ENCODE measurements at places on chromosomes 2 and 18.

DNA sequence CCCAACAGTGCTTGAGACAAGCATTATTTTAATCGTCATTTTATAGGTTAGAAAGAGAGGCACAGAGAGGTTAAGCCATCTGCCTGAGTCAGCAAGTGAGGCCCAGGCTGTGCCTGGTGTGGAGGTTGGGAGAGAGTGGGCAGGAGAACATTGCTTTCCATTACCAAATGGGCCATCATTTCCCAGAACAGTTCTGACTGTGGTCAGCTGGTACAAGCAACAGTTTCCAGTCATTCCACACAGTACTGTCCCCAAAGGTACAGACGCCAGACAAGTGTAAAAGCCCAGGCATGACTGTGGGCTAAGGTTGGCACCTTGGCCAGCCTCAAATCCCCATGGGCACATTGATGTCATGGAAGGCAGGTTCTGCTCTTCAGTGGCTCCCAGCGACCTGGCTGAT is 98.2 kb upstream of the LCLAT1 start:
- no peak for DNase-seq

DNA sequence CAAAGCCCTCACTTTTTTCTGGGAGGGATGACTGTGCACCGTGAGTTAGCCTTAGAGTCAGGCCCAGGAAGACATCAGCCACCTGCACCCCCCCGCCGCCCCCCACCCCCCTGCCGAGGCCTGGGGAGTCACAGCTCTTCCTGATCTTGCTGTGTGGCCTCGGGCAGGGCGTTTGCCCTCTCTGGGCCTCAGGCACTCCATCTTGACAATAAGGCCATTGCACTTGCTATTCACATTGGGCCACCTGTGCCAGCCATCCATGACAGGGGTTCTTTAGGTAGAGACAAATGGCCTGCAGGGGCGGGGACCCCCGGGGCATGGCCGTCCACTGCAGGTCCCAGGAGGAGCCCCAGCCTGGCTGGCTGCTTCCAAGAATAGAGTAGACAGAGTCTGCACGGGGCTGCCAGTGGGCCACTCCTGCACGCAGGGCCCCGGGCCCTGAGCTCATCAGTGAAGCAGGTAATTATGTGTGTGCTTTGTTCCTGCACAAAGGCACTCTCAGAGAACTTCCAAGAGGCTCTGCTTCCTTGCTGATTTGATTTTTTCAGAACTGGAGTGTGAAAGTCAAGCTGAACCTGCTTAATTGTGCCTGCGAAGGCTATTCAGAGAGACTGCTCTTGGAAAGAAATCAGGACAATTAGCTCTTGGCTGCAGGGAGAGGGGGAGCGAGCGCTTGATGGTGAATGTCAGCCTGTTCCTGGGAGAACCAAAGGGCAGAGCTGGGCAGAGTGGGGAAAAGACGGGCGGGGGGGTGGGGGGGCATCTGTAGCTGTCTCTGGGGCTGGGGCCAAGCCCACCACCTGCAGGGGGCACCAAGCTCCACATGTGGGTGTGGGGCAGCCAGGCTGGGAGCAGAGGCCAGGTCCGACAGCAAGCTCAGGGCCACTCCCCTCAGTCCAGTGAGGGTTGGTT is 40.3 kb downstream of the RRM2 start:
- no peak for DNase-seq

DNA sequence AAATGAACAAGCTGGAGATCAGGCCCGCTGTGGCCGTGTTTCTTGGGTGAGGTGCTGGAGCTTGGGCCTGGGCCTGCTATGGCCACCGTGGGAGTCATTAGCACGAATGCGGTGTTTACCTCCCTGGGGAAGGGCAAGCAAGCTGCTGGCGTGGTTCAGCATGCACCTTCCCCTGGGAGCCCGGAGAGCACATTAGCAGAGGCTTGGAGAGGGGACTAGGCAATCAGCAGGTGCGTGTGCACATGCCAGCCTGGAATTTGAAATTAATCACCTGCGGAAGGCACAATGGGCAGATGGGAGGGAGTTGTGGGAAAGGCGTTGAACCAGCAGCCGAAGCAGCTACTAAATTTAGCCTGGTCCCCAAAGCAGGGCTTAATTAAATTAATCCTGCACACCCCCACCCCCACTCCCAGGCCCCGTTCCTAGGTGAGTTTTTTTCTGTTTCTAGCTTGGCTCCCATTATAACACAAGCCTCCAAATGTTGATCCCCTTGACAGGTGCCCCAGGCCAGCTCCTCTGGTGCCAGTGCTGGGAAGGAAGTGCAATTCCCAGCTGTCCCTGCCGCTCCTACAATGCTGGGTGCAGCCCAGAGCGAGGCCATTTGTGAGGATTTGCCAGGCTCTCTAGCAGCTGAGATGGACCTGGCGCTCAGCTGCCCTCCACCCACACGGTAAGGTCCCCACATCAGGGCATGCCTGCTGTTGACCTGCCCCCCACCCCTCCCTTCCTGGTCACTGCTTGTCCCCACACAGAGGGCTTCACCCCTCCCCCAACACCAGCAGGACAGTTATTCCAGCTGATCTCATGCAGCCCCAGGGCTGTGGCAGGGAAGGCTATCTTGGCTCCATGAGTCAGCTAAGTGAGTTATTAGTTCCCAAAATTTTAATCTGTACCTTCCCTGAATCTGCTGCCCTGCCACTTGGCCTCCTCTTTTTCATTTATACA is 115.0 kb downstream of the ZBTB7C start:
- DNase-seq: no peak

GRCh38 chr2:168052773-168053172 is 194.6 kb downstream of the STK39 start:
- no peak for DNase-seq

DNA sequence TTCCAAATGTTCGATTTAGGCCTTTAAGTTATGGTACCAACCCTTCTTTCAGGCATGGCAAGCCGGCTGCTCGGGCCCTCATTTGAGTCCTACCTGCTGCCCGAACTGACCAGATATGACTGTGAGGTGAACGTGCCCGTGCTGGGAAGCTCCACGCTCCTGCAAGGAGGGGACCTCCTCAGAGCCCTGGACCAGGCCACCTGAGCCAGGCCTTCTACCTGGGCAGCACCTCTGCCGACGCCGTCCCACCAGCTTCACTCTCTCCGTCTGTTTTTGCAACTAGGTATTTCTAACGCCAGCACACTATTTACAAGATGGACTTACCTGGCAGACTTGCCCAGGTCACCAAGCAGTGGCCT is 87.2 kb downstream of the EPAS1 start:
- DNase-seq: no peak

GRCh38 chr18:3498698-3499471 is 48.9 kb downstream of the TGIF1 start:
- DNase-seq: peak; percentile 77

DNA sequence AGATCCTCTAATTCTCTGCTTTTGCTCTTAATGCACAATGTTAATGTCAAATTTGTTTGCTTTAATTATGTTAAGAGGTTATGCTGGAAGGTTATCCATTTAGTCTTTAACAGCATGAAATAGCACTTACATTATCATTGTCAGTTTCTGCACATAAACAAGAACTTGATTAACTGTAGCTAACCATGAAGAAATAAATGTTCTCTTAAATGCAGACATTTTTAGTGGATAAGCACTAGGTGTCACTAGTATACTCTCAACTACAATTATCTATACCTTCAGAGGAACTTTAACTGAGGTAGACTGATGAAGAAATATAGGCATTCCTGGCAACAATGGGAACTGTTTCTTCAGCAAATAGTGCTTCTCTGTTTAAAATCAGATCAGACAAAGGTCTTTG is 178.8 kb upstream of the CHST9 start:
- no peak for DNase-seq

DNA sequence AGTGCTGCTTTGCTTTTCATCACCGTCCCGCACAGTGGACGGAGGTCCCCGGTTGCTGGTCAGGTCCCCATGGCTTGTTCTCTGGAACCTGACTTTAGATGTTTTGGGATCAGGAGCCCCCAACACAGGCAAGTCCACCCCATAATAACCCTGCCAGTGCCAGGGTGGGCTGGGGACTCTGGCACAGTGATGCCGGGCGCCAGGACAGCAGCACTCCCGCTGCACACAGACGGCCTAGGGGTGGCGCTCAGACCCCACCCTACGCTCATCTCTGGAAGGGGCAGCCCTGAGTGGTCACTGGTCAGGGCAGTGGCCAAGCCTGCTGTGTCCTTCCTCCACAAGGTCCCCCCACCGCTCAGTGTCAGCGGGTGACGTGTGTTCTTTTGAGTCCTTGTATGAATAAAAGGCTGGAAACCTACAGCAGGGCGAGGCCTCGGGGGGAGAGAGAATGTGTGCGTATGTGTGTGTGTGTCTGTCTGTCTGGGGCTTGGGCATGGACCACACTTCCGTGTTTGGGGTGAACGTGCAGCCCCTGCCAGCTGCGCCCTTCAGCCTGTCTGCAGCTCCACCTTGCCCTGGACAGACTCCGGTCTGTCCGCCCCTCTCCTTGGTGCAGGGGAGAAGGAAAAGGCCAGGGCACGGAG is 32.3 kb downstream of the GPC1 start:
- peak; percentile 51 for DNase-seq

GRCh38 chr2:64331114-64331645 is 122.8 kb upstream of the LGALSL start:
- no peak for DNase-seq

- no peak for DNase-seq
Observed at GRCh38 chr2:144876013-144876412, 356.1 kb upstream of the ZEB2 start.

- DNase-seq: no peak
Observed at GRCh38 chr18:76621226-76621625, 126.2 kb upstream of the ZNF516 start.

- DNase-seq: no peak
Observed at GRCh38 chr2:234363647-234364294, 133.1 kb downstream of the ARL4C start.

- DNase-seq: peak; percentile 59
Observed at GRCh38 chr18:65567372-65567771, 183.4 kb upstream of the CDH7 start.

GRCh38 chr2:105324732-105325131 is 4.8 kb downstream of the TGFBRAP1 start:
- no peak for DNase-seq

DNA sequence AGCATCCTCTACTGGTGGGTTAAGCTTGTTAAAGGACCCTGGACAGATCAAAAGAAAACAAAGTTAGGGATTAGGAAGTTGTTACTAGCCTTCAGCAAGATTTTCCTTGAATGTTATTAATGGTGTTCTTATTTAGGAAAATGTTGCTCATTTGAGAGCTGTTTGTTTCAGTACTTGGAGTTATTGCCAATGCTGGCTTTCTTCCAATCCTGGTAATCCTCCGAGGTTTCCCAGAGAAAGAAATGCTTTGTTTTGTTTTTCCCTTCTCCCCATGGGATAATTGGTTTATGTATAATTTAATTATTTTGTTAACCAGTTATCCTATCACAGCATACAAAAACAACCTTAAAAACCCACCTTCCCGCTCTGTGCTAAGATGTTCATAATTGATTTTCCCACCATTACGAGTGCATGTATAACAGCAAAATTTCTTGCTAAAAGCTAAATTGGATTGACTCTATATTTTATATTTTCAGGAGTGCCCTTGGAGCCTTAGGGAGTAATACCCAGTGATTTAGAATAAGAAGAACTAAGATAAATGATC is 79.8 kb downstream of the MGAT5 start:
- no peak for DNase-seq

GRCh38 chr2:39486071-39486470 is 49.0 kb upstream of the MAP4K3 start:
- no peak for DNase-seq

GRCh38 chr2:194765723-194766122 is 891.3 kb upstream of the SLC39A10 start:
- DNase-seq: no peak

DNA sequence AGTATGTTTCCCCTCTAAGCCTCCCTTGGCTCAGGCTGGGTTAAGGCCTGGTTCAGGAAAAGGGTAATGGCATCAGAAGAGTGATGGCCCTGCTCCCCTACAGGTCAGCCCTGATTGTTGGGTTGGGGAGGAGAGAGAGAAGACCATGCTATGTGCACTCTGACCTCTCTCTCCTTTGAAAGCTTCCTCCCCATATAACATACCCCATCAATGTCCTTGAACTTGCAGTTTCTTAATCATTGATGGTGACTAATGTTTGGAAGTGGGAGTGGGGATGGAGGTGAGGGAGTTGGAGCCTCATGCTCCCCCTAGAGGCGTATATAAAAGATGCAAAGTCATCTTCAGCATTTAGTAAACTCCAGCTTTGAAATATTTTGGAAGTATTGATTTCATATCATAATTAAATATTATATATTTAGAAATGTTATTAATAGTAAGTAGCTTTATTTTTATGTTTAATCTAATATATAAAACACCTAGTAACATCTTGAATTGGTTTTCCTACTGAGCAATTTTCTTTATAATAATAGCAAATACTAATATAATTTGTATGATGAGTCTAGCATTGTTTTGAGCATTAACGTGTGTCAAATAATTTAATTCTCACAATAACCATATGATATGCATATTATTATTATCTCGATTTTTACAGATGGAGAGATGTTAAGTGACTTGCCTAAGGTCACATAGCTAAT is 8.8 kb downstream of the PLCL1 start:
- DNase-seq: no peak

DNA sequence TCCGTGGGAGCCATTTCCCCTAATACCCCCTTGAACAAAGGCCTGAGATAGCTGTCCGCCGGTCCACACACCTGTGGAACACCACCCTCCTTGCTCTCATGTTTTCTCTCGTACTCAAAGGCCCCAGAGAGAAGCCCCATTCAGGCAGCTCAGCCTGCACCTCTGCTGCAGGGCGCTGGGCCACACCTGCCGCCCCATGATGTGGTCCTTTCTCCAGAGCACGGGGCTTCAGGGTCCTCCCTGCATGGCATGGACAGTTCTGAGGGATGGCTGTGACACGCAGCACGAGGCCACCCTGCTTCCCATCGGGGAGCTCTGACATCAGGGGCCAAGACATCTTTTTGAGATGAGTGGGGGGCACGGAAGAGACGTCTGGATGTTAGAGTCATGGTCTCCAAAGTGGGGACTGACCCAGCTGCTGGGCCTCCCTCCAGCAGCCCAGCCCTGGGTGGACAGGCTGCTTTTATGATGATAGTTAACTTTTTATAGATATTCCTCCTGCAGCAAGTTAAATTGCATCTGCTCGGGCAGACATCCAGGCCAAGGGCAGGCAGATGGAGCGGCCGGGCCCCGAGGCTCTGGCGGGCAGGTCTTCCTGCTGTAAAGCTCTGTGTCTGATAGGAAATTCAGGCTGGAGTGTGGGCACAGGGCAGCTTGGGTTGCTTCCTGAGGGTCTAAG is 56.7 kb downstream of the SDC1 start:
- DNase-seq: no peak

- DNase-seq: no peak
Observed at GRCh38 chr2:39368846-39369245, 68.2 kb downstream of the MAP4K3 start.
